ENCODE measurements at places on chromosomes 5 and 9.

- no peak for DNase-seq
Observed at GRCh38 chr5:51398875-51399642, 15.8 kb downstream of the ISL1 start.

- DNase-seq, result no peak
Observed at GRCh38 chr9:79054500-79054899, 517.3 kb upstream of the TLE4 start.

DNA sequence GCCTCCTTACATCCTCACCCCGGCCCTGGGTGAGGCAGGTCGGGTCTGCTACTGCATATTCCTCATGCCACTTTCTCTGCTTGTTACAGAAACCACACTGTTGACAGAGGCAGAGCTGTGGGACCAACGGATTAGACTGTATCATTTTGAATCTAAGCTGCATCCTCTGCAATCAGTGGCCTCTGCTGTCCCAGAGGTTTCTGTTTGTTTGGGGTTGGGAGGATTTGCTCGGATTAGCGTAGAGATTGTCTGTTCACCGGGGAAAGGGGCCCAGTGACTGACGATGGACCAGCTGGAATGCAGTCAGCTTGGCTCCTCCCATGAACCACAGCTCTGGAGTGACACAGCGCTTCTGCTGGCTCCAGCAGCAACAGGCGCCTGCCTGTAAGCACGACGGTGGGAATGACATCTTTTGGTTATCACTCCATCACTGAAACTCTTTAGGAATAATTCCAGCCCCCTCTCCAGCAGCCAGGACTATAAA is 37.3 kb upstream of the ADRA1B start:
- no peak for DNase-seq

GRCh38 chr9:137141976-137142936 is 3.3 kb downstream of the GRIN1 start:
- DNase-seq, result no peak
